ENCODE measurements at places on chromosomes 12 and 14.

- no peak for DNase-seq
Observed at GRCh38 chr14:31864937-31865855, 211.9 kb upstream of the ARHGAP5 start.

GRCh38 chr12:102976609-102977280, 19.3 kb downstream of the ASCL1 start:
- no peak for DNase-seq

DNA sequence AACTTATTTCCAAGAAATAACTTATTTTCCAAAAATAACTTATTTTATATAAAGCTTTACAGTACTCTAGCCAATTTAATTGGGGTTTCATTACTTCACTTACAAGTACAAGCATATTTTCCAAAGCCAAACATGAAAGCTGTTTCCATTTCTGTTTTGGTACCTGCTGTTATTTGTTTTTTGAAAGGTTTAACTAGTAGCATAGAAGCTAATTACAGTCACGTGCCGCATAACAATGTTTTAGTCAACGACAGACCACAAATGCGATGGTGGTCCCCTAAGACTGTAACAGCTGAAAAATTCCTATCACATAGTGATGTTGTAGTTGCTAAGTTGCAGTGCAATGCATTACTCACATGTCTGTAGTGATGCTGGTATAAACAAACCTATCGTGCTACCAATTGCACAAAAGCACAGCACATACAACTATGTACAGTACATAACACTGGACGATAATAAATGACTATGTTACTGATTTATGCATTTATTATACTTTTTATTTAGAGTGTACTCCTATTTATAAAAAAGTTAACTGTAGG, 21.7 kb downstream of the PTPN21 start:
- DNase-seq = no peak

GRCh38 chr12:120529641-120530417, 871 bp upstream of the COQ5 start:
- DNase-seq = no peak

DNA sequence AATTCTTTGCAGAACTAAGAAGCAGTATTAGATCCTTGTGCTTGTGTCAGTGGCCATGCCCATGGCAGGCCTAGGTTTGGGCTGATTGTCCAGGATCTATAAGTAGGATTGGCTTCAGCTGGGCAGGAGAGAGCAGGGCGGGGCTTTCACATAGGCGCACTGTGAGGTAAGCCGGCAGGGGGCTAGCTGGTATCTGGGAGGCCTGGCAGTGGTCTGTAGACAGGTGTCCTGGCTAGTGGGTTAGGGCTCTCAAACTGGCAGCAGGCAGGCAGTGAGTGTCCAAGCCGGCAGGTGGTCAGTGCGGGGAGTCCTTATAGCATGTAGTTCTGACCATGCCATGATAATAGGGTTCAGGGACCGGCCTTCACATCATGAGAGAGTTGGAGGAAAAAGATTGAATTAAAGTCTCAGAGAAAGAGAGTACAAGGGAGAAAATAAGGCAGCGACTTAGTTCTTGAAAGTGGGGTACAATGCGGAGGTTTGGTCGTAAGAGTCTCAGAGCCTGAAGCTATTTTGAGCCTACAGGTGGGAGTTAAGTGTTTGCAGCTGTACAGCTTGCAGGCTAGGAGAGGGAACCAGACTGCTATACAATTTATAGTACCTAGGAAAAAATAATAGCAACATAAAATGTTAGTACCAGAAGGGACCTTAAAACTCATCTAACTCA, 137.4 kb downstream of the TPH2 start:
- no peak for DNase-seq

GRCh38 chr14:103856607-103857006, 9.2 kb upstream of the PPP1R13B start:
- DNase-seq = no peak
